Activated naive CD8-positive, alpha-beta T cell treated with anti-CD3 and anti-CD28 coated beads, Interleukin-2, amount 10 ng/mL, durations not matched to agents 7 days and 5 days (primary cell): ENCODE measurements at places on chromosomes 1 and 21.
A peak's percentile ranks its signal among the peaks of the same experiment; 100 is the strongest.

GRCh38 chr1:163928069-163928468, 606.3 kb downstream of the NUF2 start:
- DNase-seq: no peak

- no peak for DNase-seq
Observed at GRCh38 chr1:43038232-43038935, 79.7 kb upstream of the SLC2A1 start.

DNA sequence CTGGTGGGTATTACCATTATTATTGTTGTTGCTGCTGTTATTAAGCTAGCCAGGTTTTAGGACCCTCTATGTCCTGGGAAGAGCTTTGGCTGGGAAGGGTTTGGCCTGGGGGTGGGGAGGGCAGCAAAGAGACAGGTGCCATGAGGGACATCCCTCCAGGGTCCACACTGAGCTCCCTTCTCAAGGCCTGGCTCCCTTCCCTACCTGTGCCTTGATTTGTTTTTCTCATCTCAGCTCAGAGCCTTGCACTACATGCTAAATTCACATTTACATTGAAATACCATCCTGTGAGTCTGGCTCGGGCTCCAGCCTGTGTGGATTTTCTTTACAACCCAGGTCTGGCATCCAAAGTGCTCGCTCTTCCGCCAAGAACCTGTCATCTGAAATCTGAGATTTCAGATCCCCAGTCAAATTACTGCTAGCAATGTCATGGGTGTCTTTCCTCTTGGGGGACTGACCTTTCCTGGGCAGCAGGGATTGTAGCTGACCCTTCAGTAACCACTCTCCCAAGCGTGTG, 536.3 kb downstream of the PTPRU start:
- no peak for DNase-seq

GRCh38 chr21:34704119-34704518, 35.3 kb downstream of the CLIC6 start:
- no peak for DNase-seq

DNA sequence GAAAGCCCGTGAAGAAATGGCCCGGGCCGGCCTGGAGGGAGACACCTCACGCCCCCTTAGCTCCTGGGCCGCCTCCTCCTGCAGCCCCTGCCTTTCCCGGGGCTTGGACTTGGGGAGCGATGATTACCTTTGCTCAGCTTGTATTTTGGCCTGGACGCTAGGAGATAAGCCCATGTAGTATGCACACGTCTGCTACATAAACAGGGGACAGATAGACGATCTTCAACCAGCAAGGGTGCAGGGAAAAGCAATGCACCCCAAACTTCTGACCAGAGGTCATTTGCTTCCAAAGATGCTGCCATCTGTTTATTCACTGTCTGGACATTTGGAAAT, 936 bp downstream of the TP73 start:
- no peak for DNase-seq

- DNase-seq: no peak
Observed at GRCh38 chr1:206067486-206068227, 14.7 kb downstream of the RHEX start.

DNA sequence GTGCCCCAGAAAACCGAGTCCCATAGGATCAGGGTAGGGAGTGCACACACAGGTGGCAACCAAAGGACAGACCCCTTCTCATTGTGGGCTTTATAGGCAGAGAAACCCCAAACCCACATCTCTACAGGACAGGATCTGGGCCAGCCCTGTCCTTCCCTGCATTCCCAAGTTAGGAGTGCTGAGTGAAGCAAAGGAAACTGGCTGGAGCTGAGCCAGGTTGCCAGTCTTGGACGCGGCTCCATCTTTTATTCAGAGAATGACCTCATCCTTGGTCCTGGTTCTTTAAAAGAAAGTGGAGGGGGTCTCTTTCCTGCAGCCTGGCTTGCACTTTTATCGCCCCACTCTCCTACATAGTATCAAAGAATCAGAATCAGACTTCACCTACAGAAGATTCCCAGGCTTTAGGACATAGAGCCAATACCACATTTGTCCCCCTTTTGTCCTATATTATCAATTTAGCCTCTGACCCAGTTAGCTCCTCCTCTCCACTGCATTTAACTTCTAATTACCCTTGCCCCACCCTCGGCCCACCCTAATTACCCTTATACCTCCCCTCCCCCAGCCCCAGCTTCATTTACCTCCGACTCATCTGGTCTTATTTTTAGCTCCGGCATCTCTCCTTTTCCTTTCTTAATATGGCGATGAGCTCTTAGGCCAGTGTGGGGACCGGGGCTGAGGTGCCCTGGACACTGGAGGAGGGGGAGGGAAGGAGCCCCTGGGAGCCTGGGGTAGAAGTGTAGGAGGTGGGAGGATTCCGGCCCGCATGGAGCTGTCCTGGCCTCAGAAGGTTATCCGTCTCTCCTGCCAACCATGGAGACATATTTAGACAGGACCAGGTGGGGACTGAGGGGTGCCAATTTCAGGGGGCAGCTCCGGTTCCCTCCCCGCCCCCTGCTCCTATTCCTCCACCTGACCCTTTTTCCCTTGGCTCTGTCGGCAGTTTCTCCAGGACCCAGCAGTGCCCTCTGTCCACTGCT, at the start of gene CASQ1:
Gene CASQ1, plus strand, starts transcription at position 927 of the 977 bp plus-strand sequence. CDS start 177 bp downstream, outside the sequence.
- DNase-seq: no peak

DNA sequence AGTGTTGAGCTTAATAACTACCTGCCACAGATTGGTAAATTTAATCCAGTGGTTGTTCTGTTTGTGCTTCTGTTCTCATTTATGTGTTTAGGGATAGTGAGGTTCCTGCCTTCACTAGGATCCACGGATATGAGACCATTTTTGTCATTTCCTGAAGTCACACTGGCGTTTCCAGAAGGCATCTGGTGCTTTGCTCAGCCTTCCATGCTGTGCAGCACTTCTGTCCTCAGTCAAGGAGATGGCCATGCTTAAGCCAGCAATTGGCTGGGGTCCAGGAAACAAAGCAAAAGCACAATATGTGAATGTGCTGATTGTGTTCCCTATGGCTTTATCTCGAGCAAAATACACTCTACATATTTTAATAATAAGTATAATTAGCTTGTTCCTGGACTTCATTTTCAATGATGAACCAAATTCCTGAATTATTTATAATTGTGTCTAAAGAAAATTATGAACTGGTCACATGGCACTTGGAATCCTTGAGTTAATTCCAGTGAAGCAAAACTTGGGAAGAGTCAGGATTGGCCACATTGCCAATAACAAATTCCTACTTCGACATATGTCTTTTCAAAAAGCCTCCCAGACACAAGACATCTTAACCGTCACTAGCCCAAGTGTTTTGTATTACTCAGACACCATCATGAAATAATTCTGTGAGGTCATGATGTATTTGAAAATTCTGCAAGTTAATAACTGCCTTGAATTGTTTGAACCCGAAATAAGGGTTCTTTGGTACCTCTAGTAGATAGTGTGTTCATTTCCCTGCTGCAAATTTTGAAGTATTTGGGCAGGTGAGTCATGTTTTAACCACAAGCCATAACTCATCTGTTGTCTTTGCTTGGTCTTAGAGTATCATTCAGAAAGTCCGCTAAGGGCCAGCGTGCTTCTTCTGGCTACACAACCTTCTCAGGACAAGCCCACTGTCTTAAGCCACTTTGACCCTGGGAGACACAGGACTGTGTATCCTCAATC, 412.4 kb downstream of the DISC1 start:
- no peak for DNase-seq

- DNase-seq: no peak
Observed at GRCh38 chr1:43719063-43719462, 11.7 kb downstream of the ST3GAL3 start.

DNA sequence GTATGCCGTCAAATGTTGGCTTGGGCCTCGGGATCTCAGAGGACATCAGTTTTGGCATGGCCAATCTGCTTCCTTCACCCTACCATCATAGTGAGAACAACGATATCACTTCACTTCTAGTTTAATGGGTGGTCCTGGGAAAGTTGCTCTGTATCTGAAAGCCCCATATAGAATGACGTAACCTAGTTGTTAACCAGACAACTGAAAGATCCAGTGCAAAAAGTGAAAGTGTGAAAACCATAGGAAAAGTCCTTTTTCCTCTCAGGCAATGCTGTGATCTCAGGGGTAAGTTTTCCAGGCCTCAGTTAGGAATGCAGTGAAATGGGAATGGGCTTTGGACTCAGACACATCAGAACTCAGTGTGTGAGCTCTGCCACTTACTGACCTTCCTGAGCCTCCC, 18.6 kb upstream of the ATP1B1 start:
- no peak for DNase-seq

DNA sequence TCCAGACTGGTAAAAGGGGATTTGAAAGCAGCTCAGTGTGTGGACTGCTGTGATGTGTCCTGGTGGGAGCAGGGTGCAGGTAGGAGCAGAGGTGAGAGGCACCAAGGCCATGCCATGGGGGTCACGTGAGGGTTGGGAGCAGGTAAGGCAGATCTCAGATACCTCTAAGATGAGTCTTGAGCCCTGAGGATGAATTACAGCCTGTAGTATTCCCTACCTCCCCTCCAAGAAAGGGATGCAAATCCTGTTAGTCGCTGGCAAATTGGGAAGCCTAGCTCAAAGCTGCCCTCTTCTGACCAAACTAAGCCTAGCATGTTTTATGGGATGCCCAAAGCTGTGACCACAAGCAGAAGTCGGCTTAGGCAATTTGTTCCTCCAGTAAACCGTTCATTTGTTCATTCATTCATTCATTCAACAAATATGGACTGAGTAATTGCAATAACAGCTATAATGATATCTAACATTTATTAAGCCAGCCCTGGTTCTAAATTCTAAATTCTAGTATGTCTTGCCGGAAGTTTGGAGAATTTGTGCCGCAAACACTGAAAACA, 3.9 kb upstream of the NUAK2 start:
- DNase-seq: peak; percentile 45

- DNase-seq: no peak
Observed at GRCh38 chr1:160061369-160062229, 8.4 kb downstream of the KCNJ10 start.

GRCh38 chr1:204348722-204349121, 11.0 kb downstream of the PLEKHA6 start:
- DNase-seq: no peak

DNA sequence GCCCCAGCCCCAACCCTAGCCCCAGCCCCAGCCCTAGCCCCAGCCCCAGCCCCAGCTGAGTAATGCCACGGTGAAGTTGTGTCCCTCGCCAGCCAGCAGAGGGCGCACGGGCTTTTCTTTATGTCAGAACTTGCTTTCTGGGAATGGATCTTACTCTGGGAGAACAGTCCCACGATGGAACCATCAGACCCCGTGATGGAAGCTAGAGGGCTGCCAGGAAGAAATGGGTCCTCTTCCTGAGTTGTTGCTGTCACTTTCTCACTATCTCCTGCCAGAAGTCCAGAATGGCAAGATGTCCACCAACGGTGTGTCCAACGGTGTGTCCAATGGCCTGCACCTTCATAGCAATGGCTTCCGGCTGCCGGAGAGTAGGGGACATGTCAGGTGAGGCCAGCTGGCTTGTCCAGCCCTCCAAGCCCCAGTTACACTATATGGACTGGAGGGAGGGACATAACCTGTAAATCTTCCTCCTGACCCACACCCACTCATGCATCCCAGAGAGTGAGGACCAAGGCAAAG, 25.1 kb upstream of the TMEM222 start:
- peak; percentile 80 for DNase-seq

- no peak for DNase-seq
Observed at GRCh38 chr1:195898924-195899323, 709.3 kb downstream of the KCNT2 start.

- no peak for DNase-seq
Observed at GRCh38 chr1:170301596-170301995, 155.8 kb downstream of the NTMT2 start.

DNA sequence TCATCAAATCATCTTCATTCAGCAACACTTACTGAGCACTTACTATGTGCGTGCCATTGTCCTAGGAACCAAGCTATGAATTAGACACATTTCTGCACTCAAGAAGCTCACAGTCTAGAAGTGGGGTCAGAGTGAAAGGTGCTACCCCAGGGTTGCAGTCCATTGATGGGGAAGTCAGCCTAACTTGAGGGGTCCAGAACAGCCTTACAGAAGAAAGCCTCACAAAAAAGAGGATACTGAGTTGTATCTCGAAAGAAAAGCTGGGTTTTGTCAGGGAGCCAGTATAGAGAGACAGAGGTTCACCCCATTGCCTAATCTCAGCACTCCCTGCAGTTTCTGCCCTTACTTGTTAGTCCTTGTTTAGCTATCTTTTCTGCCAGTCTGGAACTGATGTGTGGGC, 153.1 kb upstream of the JUN start:
- DNase-seq: no peak

DNA sequence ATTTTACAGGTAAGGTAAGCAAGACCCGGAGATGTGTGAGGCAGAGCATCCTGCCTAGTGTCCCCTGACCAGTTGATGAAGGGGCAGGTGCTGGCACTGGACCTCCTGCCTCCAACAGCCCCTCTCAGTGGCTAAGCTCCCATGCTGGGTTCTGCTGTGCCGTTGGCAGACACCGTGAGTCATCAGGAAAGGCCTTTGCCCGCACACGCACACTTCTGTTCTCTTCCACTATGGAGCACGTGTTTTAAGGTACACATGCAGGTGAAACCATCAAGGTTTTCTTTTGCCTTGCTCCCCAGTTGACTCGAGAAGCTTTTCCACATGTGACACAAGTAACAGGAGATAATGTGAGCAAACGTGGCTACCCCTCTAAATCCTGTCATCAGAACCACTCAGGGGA, 207.9 kb downstream of the RRAGC start:
- DNase-seq: no peak

- DNase-seq: no peak
Observed at GRCh38 chr1:58977598-58977997, 193.8 kb upstream of the JUN start.

DNA sequence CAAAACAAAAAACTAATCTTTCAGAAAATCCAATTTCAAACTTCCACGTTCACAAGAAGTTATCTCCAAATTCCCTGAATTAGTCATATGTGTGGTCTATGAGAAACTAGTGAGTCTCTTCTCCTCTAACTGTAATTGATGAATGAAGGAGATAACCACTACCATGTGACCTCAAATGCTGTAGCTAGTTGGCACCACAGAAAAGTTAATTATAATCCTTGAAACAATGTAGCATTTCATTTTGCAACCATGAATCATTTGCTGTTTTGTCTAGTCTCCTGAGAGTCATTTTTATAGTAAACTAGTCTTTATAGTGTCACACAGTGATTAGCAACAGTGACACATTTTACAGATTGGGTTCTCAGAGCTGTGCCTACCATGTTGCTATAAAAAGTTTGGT, 287.5 kb downstream of the LRRIQ3 start:
- DNase-seq: no peak

DNA sequence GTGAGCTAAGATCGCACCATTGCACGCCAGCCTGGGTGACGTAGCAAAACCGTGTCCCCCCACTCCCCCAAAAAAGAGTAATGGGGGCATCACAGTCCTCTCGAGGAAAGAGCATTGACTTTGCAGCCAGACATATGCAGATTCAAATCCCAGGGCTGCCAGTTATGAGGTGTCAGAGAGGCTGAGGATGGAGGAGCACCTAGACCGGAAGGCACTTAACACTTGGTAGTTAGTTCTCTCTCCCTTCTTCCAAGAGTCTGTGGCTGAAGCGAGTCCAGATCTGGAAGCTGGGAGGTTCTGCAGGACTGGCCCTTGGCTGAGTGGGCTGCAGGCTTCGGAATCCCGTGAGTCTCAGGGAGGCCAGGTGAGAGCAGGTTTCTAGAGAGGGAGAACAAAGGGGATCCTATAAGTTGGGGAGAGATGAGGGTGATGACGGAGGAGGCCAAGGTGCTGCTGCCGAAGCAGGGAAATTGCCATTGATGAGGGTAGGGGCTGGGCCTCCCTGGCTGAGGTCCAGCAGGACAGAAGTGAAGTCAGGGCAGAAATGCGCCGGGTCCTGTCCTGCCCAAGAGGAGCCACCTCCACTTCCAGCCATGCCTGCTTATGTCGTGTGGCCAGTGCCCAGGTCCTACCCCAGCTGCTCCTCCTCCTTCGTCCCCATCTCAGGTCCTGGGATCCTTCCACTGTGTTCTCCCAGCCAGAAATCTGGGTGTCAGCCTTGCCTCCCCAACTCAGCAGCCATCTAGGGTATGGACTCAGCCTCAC, 13.3 kb upstream of the SPOCD1 start:
- DNase-seq: no peak
